ENCODE measurements at places on chromosomes 12 and 14. TPM values are rescaled to one million over a fixed set of nuclear protein-coding genes. Genes with fewer than 3 reads are reported as not detected.

Gene LMO3
- 10.6 TPM for total RNA-seq

Gene B4GALNT1
- 3.1 TPM for total RNA-seq

Gene DAO
- total RNA-seq = not detected

Gene STRAP
- total RNA-seq = 107 TPM

Gene PGF
- 0.19 TPM for total RNA-seq

Gene DDN
- 0.18 TPM for total RNA-seq

DNA sequence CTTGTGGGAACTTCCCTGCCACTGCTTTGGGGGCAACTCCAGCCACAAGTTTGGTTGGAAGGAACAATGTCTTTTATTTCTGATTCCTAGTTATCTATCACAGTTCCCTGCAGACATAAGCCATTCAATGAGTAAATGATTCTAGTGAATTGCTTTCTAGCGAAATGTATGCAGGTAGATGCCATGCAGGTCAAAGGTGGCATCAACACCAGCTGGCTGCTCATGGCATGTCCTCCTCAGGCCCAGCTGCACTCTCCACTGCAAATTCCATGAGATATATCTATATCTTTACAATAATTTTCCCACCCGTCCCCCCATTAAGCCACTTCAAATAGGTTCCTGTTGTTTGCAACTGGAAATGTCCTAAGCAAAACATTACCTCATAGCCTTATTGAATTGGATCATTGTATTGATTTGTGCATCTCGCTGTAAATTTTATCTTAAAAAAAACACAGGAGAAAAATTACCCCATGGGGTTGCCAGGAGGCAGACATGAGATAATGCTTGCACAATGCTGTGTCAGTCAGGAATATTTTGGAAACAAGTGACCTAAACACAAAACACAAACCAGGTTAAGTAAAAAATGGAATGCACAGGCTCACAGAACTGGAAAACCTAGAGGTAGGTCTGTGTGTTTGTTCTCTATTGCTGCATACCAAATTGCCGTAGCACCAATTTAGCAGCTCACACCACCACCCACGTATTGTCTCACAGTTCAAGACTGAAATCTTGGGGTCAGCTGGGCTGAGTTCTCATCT, 32.8 kb upstream of the TXNRD1 start:
- no peak for DNase-seq

- no peak for DNase-seq
Measured at GRCh38 chr12:121224591-121224990, 14.7 kb downstream of the P2RX4 start.

GRCh38 chr14:100888789-100889315, 14.7 kb downstream of the RTL1 start:
- DNase-seq = no peak

GRCh38 chr14:39395555-39396254, 36.5 kb downstream of the FBXO33 start:
- DNase-seq = no peak

All from OCI-LY7 (cell line).